Cardiac muscle cell (in vitro differentiated cells and primary cell): ENCODE measurements at places on chromosomes 16 and 17. TPM values are rescaled to one million over a fixed set of nuclear protein-coding genes. Genes with fewer than 3 reads are reported as not detected.

DNA sequence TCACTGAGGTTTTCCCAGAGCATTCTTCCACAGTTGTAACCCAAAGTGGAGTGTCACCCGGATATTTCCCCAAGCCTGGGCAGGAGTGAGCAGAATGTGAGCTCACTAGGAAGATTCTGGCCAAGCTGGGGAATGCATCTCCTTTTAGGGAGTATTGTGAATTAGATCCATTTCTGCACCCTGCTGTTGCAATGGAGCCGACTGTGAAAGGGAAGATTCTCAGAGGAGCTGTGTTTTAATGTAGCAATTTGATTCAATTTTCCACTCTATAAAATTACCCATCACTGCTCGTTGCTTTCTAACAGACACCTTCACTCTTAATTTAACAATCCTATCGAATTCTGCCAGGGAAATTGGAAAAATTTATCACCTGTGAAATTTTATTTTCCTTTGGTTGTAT is 70.8 kb downstream of the SNX11 start:
- peaks cover 35% of the 10 kb centered on the region for H3K27me3 ChIP-seq
- H3K4me3 ChIP-seq, result no peak overlapping the region
- H3K4me1 ChIP-seq, result no peaks in the 10 kb centered on the region
- H3K36me3 ChIP-seq, result no peaks in the 10 kb centered on the region
- H3K27ac ChIP-seq, result no peak overlapping the region
- no peak for DNase-seq

Gene CCT6B
- 4.8 and 5.6 TPM in 2 replicates for total RNA-seq

Gene ADORA2B
- 10.5 and 12.2 TPM in 2 replicates for total RNA-seq

- no peak overlapping the region for H3K4me3 ChIP-seq
- no peaks in the 10 kb centered on the region for H3K27me3 ChIP-seq
- H3K36me3 ChIP-seq, result no peaks in the 10 kb centered on the region
- H3K4me1 ChIP-seq, result no peaks in the 10 kb centered on the region
- peak; percentile 87 for DNase-seq
Measured at GRCh38 chr16:79754501-79754900, 154.0 kb upstream of the MAF start.

Gene MMP2
- total RNA-seq, result 37.5 and 44.3 TPM in 2 replicates

DNA sequence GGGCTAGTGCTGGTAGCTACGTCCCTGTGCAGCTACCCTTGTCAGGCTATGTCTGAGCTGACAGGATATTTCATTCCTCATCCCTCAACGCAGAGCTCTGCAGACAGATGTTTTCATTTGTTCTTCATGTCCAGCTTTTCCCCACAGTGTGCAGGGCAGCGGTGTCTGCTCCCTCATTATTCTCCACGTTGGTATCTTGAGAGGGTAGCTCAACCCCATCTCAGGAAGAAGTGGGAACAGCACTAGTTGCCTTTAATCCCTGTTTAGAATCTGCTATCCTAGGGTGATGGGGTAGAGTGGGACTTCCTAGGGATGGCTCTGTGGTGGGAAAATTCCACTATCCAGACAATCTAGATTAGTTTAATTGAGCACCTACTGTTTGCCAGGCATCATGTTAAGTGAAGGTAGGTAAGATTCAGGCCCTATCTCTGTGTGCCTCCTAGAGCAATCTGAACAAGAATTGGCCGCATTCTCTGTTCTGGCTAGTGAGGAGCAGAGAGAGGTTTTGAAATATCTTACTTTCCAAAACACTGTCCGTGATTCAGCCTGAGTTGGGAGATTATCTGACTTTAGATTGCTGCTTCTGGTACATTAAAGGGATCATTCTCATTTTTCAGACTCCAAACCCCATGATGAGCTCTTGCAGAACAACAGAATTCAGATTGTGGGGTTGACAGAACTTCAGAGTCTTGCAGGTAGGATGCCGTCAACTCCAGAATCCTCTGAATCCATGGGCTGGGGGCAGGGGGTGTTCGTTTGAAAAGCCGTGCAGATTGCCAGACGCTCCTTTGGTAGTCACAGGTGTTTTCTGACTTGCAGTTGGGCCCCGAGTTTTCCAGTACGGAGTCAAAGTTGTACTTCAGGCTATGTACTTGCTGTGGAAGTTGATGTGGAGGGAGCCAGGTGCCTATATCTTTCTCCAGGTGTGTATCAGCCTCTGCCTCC is 963 bp downstream of the ALG1 start:
- H3K36me3 ChIP-seq, result no peaks in the 10 kb centered on the region
- no peaks in the 10 kb centered on the region for H3K4me1 ChIP-seq
- peak overlapping the region; percentile 78 for H3K27ac ChIP-seq
- no peaks in the 10 kb centered on the region for H3K27me3 ChIP-seq
- H3K4me3 ChIP-seq, result peak overlapping the region; percentile 81
- DNase-seq, result no peak

Gene GJD3
- total RNA-seq, result 0.48 and 1.7 TPM in 2 replicates

- no peak within 1 kb of the TSS for H3K27ac ChIP-seq
- peaks cover 26% of the 10 kb centered on the region for H3K4me1 ChIP-seq
- peak within 1 kb of the TSS; percentile 41 for H3K4me3 ChIP-seq
Measured at GRCh38 chr17:13601776-13602551, at the start of gene HS3ST3A1. HS3ST3A1 (minus strand) TSS chr17:13601929; CDS start chr17:13601129, 800 bp downstream.

DNA sequence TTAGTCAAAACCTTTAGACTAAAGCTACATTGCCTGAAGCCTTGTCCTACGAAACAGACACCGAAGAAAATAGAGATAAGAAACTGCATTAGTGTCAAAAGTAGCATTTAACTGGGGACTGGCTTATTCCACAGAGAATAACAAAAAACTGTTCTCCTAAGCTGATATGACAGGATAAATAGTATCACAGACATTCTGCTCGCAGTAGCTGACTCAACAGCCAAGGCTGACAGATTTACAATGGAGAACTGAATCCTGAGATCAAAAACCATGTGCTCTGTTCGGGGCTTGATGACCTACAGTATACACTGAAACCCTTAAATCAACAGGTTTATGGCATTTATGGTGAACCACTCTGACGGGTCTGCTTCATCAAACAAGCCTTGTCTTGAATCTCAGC is 25.5 kb downstream of the ADAMTS18 start:
- no peak overlapping the region for H3K4me3 ChIP-seq
- H3K36me3 ChIP-seq, result no peaks in the 10 kb centered on the region
- no peak for DNase-seq
- no peaks in the 10 kb centered on the region for H3K27me3 ChIP-seq
- H3K27ac ChIP-seq, result no peak overlapping the region

DNA sequence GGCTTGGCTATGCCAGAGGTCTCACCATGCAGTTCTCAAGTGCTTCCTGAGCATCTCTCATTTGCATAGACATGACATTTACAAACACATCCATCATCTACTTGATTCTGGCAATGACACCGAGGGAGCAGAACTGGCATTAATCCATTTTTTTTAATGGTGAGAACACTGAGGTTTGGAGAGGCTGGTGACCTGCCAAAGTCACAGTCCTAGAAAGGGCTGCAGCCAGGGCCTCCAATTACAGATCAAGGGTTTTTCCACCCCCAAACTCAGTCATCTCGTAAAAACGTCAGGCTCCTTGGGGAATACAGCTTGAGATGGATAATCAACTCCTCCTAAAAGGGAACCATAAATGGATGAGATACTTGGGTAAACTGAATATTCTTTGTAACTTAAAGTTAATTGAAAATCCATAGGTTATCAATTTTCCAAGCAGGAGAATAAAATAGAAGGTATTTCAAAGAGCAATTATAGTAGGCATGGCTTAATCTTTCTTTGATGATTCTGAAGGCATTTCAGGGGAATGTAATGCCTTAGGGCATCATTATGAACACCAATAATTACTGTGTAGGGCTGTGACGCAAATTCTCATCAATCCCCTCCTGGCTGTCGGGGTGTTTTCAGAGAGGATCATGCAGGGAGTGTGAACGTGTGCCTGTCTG is 9.4 kb upstream of the MEOX1 start:
- no peak overlapping the region for H3K4me3 ChIP-seq
- no peaks in the 10 kb centered on the region for H3K36me3 ChIP-seq
- no peak for DNase-seq
- no peaks in the 10 kb centered on the region for H3K27me3 ChIP-seq
- no peak overlapping the region for H3K27ac ChIP-seq
- no peaks in the 10 kb centered on the region for H3K4me1 ChIP-seq
